CD4-positive, alpha-beta T cell treated with Interleukin-4 for 1 hour (primary cell): ENCODE measurements at places on chromosomes 1 and 21.

- DNase-seq: no peak
These were observed 92.0 kb upstream of the BARHL2 start for GRCh38 chr1:90809093-90809492.

- DNase-seq: no peak
These were observed 70.2 kb downstream of the SLC5A9 start for GRCh38 chr1:48292706-48293105.

DNA sequence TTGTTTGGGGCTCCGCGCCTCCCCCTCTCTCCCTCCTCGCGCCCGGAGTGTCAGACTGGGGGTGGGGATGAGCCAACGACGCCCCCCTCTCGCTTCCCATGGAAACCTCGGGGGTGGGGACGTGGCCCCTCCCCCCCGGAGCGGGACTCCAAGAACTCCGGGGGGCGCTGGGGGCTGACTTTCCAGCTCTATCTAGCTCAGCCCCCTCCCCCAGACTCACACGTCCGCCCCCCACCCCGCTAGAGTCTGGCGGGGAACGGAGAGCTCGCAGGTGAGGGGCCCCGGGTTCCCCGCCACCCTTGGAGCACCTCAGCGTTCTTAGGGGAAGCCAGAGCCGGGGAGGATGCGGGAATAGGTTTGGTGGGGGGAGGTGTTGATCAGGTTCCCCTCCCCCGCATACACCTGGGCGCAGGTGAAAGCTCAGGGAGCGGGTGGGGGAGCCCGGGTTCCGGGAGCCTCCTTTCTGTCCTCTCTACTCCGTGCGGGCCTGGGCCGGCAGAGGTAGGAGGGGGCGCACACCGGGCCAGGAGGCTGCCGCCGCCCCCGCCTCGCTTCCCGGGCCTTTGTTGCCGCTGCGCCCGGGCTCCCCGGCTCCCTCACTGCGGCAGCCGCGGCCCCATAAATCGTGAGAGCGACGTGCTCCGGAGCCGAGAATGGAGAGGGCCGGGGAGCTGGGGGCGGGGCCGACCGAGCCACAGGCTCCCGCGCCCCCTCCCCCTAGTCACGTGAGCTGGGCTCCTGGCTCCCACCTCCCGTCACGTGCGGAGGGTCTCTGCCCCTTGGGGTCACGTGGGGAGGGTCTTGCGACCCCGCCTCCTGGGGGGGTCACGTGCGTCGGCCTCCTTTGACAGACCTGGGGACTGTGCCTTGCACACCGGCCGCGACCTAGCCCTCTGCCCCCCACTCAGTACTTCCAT is 1.9 kb downstream of the EFNA3 start:
- DNase-seq: no peak

GRCh38 chr1:40782371-40782956 is 1.1 kb upstream of the KCNQ4 start:
- no peak for DNase-seq

DNA sequence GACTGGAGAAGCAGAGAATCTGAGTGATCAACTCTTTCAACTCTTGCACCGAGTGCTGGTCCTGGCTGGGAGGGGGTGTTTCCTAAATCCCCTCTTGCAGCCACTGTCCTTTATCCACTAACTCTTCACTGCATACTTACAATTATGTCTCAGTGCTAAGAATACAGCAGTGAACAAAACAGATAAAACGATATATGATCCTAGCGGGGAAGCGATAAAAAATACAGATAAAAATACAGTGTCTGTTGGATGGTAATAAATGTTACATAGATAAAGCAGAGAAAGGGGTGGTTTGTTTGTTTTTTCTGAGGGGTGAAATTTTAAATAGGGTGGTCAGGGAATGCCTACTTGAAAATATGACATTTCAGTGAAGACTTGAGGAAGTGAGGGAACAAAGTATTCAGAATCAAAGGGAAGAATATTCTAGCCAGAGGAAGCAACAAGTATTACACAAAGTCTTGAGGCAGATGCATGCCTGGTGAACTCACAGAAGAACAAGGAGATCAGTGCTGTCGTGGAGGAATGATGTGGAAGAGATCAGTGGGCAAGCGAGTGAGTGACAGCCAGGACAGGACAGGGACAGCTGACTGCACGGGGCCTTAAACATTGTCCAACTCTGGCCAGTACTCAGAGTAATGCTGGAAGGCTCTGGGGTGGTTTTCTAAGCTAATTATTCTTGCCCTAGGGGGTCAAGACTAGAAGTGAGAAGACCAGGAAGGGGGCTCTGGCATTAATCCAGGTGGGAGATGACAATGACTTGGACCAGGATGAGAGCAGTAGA is 110.0 kb downstream of the APP start:
- no peak for DNase-seq

DNA sequence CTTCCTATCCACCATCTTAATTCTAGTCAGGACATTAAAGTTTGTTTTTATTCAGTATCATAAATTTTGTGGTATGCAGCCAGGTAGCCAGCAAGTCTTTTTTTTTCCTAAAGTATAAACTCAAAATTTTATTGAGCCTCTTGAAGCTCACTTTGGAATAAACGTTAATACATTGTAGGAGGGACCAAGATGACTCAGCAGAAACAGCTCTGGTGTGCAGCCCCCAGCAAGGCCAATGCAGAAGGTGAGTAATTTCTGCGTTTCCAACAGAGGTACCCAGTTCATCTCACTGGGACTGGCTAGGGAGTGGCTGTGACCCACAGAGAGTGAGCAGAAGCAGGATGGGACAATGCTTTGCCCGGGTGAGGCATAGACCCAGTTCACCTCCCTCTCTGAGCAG is 9.7 kb upstream of the OR2M3 start:
- DNase-seq: no peak

GRCh38 chr1:175192111-175192629 is 406 bp downstream of the KIAA0040 start:
- no peak for DNase-seq

DNA sequence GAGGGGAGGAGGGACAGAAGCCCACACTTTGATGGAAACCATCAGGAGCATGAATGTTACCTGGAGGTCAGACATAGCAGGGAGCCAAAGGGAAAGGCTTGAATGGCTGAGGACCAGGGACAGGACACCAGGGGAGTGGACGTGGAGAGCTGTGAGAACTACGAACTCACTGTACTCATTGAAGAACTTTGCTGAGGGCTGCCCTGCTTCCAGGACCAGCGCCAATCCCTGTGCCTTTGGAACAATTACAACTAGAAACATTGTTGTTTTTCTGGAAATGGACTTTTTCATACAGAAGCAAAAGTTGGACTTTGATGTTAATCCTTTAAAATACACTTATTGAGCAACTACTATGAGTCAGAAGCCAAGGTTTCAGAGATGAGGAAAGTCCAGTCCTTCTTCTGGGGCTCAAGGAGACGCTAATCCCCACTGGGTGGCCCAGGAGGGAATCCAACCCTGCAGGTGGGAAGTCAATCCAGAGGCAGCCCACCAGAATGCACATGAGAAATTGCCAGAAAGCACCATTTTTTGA is 12.9 kb downstream of the TSPAN2 start:
- no peak for DNase-seq

DNA sequence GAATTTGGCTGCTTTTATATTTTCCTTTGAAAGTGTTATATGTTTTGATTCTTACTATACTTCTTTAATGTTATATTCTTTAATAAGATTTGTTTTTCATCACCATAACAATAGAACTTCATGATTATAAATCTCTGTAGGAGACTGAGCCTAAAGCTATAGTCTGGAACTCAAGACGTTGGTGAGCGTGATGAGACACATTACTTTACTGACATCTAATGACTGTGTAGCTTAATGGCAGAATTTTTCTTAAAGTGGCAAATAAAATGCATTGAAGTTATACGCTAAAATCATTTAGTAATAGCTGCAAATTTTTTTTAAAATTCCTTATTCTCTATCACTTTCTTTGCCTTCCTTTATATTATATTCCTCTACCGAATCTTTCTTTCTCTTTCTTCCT is 56.1 kb upstream of the HAO2 start:
- DNase-seq: no peak

- DNase-seq: no peak
These were observed 616 bp downstream of the TAF12 start for GRCh38 chr1:28642056-28642846.

DNA sequence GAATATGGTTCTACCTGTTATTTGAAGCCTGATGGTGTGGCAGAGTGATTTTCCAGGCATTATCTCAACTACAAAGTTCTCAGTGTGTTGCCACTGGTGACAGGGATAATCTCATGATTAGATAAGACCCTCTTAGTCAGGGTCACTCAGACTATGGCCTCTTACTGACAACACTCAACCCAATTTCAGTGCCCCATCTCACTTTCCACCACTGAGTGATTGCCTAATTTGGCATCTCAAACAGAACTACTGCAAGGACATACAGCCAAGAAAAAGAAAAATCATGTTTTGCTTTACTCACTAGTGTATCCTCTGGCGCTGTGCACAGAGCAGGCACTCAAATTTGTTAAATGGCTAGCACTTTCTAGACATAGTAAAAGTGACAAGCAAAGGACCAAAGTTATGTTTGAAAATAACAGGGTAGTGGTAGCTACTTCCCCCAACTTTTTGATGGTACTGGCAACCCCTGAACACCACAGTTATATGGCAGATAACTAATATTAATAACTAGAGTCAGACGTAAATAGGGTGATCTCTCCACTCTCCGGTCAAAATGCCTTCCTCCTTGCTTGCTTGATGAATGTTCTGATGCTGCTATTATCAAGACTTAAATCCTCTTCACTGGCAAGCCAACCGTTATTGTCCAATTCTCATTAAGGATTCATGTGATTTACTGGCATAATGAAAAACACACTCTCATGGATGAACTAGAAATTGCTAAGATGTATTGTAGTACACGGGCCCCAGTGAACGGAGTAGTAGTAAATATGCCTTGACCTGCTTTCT is 37.1 kb upstream of the SLC30A10 start:
- DNase-seq: no peak

GRCh38 chr1:175487956-175488355 is 255.4 kb downstream of the TNR start:
- no peak for DNase-seq

GRCh38 chr1:218078916-218079315 is 206.2 kb upstream of the RRP15 start:
- DNase-seq: no peak

DNA sequence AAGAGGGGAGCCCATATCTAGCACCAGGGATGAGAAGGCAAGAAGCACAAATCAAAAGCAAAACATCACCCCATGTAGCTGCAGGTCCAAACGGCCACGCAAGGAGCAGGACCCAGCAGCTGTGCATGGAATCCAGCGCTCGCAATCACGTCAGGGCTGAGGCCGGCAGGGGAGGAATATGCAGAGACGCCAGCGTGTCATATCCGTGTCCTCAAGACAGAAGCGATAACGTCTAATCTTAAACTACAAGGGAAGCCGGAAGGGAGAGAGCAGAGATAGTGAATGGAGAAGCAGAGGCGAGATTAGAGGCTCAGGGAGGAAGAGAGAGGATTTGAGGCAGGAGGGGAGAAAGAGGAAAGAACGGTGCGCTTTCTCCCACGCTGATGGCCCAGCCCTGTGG is 39.1 kb downstream of the FBXO2 start:
- no peak for DNase-seq

GRCh38 chr1:234535763-234536515 is 57.0 kb upstream of the TARBP1 start:
- no peak for DNase-seq

- DNase-seq: no peak
These were observed 23.3 kb upstream of the MOV10 start for GRCh38 chr1:112651205-112651604.

DNA sequence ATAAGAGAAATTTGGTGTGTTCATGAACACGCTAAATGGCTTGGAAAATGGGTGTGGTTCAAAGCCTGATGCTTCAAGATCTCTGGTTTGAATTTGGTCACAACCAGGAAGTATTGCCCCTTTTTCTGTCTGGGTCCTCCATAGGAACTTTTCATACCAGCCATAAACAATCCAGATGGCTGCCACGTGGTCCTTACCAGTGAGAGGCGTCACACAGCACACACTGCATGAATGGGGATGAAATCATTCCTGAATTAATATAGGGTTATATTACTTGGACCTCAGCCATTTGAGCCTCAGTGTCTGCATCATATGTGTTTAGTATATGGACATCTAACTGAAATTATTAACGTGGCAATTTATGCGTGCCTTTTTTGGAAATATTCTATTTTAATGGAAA is 64.0 kb downstream of the PRRX1 start:
- DNase-seq: no peak

- DNase-seq: no peak
These were observed 300.7 kb downstream of the SEC16B start for GRCh38 chr1:177669161-177669560.

GRCh38 chr21:18164483-18164882 is 80.2 kb upstream of the CHODL start:
- no peak for DNase-seq

DNA sequence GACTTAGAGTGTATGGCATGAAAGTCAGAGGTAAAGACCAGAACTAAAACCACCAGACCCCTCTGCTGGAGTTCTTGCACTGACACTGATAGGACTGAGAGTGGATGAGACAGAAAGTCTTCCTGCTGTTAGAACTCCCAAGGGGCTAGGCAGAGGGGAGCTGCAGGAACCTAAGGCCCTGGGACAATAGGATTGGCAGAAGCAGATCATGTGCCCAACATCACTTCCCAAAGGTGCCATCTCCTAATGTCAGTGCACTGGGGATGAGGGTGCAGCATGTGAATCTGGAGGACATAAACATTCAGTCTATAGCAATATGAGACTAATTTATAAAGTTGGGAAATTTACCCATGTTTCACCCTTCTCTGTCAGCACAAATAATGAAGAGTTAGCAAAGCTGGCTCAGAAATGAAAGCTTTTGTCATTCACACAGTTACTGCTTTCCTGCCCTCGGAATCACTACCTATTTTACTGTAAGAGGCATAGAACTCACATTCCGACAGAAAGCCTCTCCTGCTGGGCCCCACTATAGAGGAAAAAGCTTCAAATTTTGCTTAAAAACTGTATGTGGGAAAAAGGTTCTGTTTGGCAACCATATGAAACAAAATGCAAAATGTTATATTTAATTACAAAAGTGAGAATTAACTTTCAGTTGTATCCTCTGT is 49.9 kb upstream of the SSX2IP start:
- DNase-seq: no peak

GRCh38 chr1:180444522-180444921 is 57.9 kb downstream of the ACBD6 start:
- no peak for DNase-seq

GRCh38 chr1:160708118-160708517 is 3.5 kb downstream of the CD48 start:
- DNase-seq: peak; percentile 43

DNA sequence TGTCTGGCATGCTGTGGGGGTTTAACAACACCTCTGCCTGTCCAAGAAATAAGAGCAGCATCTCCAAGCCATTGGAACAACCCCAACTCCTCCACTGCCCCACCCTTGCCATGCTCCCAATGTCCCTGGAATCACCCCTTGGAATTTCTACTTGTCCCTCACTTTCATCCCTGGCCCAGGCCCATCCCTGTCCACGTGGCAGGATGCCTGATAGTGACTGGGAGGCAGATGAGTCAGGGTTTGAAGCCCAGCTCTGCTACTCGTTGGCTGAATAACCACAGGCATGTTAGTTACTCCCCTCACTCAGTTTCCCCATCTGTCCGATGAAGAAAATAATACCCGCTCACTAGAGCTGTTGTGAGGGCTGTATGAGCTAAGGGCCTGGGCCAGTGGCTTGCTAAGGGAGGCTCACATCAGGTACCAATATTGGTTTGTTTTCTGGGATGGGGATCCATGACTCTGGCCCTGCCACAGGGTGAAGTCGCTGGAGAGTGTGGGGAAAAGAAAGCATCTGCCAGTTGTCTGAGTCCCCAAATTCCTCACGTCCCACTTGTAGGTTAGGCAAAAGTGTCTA is 99.4 kb upstream of the TLR5 start:
- no peak for DNase-seq
